Chondrocyte (in vitro differentiated cells): ENCODE measurements at places on chromosomes 16 and 17. TPM values are rescaled to one million over a fixed set of nuclear protein-coding genes. Genes with fewer than 3 reads are reported as not detected.
A peak's percentile ranks its signal among the peaks of the same experiment; 100 is the strongest.

PDE6G gene
- not detected in 3 replicates for total RNA-seq

- H3K4me1 ChIP-seq, result peaks cover 9% of the 10 kb centered on the region
- H3K36me3 ChIP-seq, result no peaks in the 10 kb centered on the region
- no peak overlapping the region for H3K27ac ChIP-seq
- H3K27me3 ChIP-seq, result no peaks in the 10 kb centered on the region
- no peak for DNase-seq
These were observed 132.0 kb downstream of the PMP22 start for GRCh38 chr17:15133143-15133542.

GRCh38 chr16:68718590-68718989 is 18.5 kb upstream of the CDH1 start:
- H3K27ac ChIP-seq, result no peak overlapping the region
- H3K4me1 ChIP-seq, result peaks cover 7% of the 10 kb centered on the region
- H3K36me3 ChIP-seq, result no peaks in the 10 kb centered on the region
- H3K27me3 ChIP-seq, result no peaks in the 10 kb centered on the region
- DNase-seq, result no peak

DNA sequence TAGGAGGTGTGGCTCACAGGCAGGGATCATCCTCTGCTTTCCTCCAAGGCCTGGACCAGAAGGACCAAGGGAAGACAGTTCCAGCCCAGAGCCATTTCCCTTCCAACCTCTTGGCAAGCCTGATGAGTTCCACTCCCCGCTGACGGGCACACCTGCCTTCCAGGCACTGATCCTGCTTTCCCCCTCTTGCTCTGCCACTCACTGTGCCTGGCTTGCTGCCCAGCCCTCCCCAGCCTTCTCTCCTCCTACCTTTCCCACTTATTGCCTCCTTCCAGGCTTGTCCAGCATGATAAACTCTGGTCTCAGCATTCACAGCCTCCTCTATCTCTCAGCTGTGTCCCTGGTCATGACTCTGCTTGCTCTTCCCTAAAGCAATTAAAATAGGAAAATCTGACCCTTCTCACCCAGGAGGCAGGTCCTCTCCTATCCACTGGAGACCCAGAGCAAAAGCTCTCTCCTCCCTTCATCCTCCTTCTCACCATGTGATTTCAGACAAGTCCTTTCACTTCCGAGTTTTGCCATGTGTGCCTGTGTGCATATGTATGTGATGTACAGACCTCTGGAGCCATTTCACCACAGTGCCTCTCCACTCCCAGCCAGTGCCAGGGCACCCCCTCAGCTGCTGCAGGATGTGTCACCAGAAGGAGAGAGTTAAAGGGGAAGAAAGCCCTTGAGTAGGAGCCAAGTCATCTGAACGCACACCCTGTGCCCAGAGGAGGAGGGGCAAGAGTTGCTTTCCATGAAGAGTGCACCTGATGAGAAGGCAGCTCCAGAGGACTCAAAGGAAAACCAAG is 13.4 kb upstream of the TMEM170A start:
- no peak for DNase-seq
- no peak overlapping the region for H3K27ac ChIP-seq
- no peaks in the 10 kb centered on the region for H3K4me1 ChIP-seq
- H3K27me3 ChIP-seq, result no peaks in the 10 kb centered on the region
- no peak overlapping the region for H3K4me3 ChIP-seq

ADCY9 gene
- total RNA-seq, result 22.6 to 31.9 TPM (median 31.6 TPM) in 3 replicates

MT3 gene
- 0.77 TPM in 1 of 3 replicates, not detected in the others for total RNA-seq

DNA sequence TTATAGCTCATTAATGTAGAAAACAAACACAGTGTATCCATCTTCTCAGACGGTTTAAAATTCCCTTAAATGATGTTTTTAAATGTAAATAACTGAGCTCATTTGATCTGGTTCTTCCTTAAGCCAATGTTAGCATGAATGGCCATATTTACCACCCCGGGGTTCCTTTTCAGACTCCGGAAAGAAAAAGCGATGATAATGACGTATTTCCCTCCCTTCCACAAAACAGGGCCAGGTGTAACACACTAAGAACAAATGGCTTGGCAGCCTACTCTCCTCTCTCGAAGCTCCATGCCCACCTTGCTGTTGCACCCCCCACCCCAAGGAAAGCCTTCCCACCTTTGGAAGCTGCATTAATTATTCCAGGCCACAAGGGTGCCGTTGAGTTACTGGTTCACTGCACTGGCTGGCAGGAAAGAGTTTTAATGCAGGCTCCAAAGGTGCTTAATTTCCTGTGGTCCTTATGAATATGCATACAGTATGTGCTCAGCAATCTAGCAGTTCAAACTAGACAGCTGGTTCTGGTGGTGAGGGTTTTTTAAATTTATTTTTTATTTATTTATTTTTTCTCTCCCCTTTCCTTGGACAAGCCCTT is 378.9 kb downstream of the WWOX start:
- no peaks in the 10 kb centered on the region for H3K36me3 ChIP-seq
- H3K27me3 ChIP-seq, result no peaks in the 10 kb centered on the region
- H3K4me3 ChIP-seq, result no peak overlapping the region
- DNase-seq, result no peak
- no peak overlapping the region for H3K27ac ChIP-seq

- peak overlapping the region; percentile 3 for H3K27ac ChIP-seq
- no peaks in the 10 kb centered on the region for H3K27me3 ChIP-seq
- no peak overlapping the region for H3K4me3 ChIP-seq
- DNase-seq, result no peak
- peaks cover 37% of the 10 kb centered on the region for H3K4me1 ChIP-seq
These were observed 14.0 kb upstream of the TMEM94 start for GRCh38 chr17:75442168-75443103.

GRCh38 chr17:50272711-50273653 is 1.3 kb upstream of the TMEM92 start:
- H3K36me3 ChIP-seq, result no peaks in the 10 kb centered on the region
- peak overlapping the region; percentile 98 for H3K27ac ChIP-seq
- peak; percentile 94 for DNase-seq

GRCh38 chr17:40070709-40071312 is 8.0 kb downstream of the THRA start:
- H3K4me3 ChIP-seq, result peak overlapping the region; percentile 6
- peaks cover 94% of the 10 kb centered on the region for H3K4me1 ChIP-seq
- no peak for DNase-seq
- peak overlapping the region; percentile 68 for H3K27ac ChIP-seq

MSLN gene
- total RNA-seq, result 0.41 TPM in 1 of 3 replicates, not detected in the others

GRCh38 chr16:19780321-19780720 is 62.2 kb downstream of the IQCK start:
- H3K36me3 ChIP-seq, result no peaks in the 10 kb centered on the region
- DNase-seq, result no peak
- no peak overlapping the region for H3K27ac ChIP-seq
- no peaks in the 10 kb centered on the region for H3K27me3 ChIP-seq
- no peaks in the 10 kb centered on the region for H3K4me1 ChIP-seq
- no peak overlapping the region for H3K4me3 ChIP-seq

ST6GALNAC1 gene
- not detected in 3 replicates for total RNA-seq

GRCh38 chr17:46862949-46863348 is 11.6 kb downstream of the WNT9B start:
- H3K36me3 ChIP-seq, result no peaks in the 10 kb centered on the region
- H3K27me3 ChIP-seq, result no peaks in the 10 kb centered on the region
- no peak overlapping the region for H3K27ac ChIP-seq
- DNase-seq, result no peak

BAIAP3 gene
- total RNA-seq, result 0.36 to 1.7 TPM (median 1.5 TPM) in 3 replicates

HOXB2 gene
- total RNA-seq, result 0.72 TPM in 2 of 3 replicates, not detected in the other

- DNase-seq, result no peak
- no peak overlapping the region for H3K27ac ChIP-seq
- H3K36me3 ChIP-seq, result peaks cover 1% of the 10 kb centered on the region
- H3K27me3 ChIP-seq, result no peaks in the 10 kb centered on the region
- H3K4me1 ChIP-seq, result peaks cover 17% of the 10 kb centered on the region
These were observed 138.4 kb downstream of the WWOX start for GRCh38 chr16:78237841-78238240.

- H3K4me3 ChIP-seq, result no peak overlapping the region
- H3K27ac ChIP-seq, result peak overlapping the region; percentile 57
- peaks cover 13% of the 10 kb centered on the region for H3K4me1 ChIP-seq
- no peaks in the 10 kb centered on the region for H3K27me3 ChIP-seq
These were observed 51.7 kb downstream of the ZNF778 start for GRCh38 chr16:89268987-89269735.

NDUFAF8 gene
- 36.1 to 58.9 TPM (median 39.7 TPM) in 3 replicates for total RNA-seq

- no peaks in the 10 kb centered on the region for H3K27me3 ChIP-seq
- no peak overlapping the region for H3K27ac ChIP-seq
- no peaks in the 10 kb centered on the region for H3K4me1 ChIP-seq
- no peak overlapping the region for H3K4me3 ChIP-seq
These were observed 16.0 kb upstream of the APPBP2 start for GRCh38 chr17:60542071-60542470.

RHBDL3 gene
- 0.10 to 0.27 TPM (median 0.25 TPM) in 3 replicates for total RNA-seq

- H3K4me3 ChIP-seq, result no peak overlapping the region
- H3K27ac ChIP-seq, result no peak overlapping the region
- no peaks in the 10 kb centered on the region for H3K27me3 ChIP-seq
- peaks cover 2% of the 10 kb centered on the region for H3K36me3 ChIP-seq
These were observed 29.0 kb downstream of the KDM8 start for GRCh38 chr16:27232061-27232900.

DNA sequence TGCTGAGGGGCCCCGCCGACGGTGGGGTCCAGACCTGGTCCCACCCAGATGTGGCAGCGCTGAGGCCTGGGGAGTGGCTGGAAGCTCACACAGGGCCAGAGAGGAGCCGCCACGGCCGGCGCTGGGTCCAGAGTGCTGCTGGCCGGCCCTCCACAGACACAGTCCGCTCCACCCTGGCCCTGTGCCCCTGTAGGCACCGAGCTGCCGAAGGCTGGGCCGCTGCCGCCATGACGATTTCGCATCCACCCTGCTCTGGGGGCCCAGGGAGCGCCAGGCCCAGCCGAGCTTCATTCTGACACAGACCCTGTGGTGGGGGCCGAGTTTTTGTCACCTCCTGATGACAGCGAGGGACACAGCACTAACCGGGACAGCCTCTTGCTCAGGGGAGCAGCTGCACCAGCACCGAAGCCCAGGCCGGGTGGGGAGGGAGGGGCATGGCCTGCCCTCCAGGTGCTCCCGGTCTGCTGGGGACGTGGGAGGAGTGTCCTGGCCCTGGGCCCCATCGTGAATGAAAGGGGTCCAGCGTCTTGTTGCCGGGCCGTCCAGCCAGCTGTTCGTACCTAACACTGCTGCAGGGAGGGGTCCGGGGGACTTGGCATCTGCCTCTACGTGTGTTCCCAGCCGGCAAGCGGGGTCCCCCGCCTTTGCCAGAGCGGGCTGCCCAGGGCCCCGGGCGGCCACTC is 27.1 kb upstream of the SSTR5 start:
- DNase-seq, result no peak
- H3K27ac ChIP-seq, result no peak overlapping the region
- H3K27me3 ChIP-seq, result no peaks in the 10 kb centered on the region

GRCh38 chr17:55612691-55613141 is 101.5 kb upstream of the SMIM36 start:
- H3K27me3 ChIP-seq, result no peaks in the 10 kb centered on the region
- no peak overlapping the region for H3K27ac ChIP-seq
- H3K4me3 ChIP-seq, result no peak overlapping the region
- H3K4me1 ChIP-seq, result no peaks in the 10 kb centered on the region
- DNase-seq, result no peak

MYH13 gene
- not detected in 3 replicates for total RNA-seq

- no peaks in the 10 kb centered on the region for H3K36me3 ChIP-seq
- H3K4me3 ChIP-seq, result no peak overlapping the region
- peak; percentile 92 for DNase-seq
- H3K4me1 ChIP-seq, result peaks cover 8% of the 10 kb centered on the region
- peak overlapping the region; percentile 41 for H3K27ac ChIP-seq
- H3K27me3 ChIP-seq, result peaks cover 4% of the 10 kb centered on the region
These were observed 31.3 kb upstream of the ANKRD40CL start for GRCh38 chr17:50798424-50799288.

GRCh38 chr17:57868910-57869616 is 19.2 kb upstream of the MRPS23 start:
- peaks cover 26% of the 10 kb centered on the region for H3K36me3 ChIP-seq
- no peak for DNase-seq
- peak overlapping the region; percentile 72 for H3K27ac ChIP-seq
- peak overlapping the region; percentile 6 for H3K4me3 ChIP-seq
- peaks cover 45% of the 10 kb centered on the region for H3K4me1 ChIP-seq

- H3K27me3 ChIP-seq, result peaks cover 8% of the 10 kb centered on the region
- H3K27ac ChIP-seq, result no peak overlapping the region
- no peaks in the 10 kb centered on the region for H3K36me3 ChIP-seq
- DNase-seq, result no peak
These were observed 325.8 kb upstream of the CCL2 start for GRCh38 chr17:33929181-33929724.

DNA sequence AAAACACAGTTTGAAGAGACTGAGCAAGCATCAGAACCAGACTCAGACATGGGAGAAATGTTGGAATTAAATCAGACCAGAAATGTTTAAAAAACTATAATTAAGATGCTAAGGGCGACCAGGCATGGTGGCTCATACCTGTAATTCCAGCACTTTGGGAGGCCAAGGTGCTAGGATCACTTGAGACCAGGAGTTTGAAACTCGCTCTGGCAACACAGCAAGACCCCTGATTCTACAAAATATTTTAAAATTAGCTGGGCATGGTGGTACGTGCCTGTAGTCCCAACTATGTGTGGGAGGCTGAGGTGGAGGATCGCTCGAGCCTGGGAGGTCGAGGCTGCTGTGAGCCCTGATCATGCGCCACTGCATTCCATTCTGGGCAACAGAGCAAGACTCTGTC is 160.3 kb downstream of the COPRS start:
- H3K27me3 ChIP-seq, result no peaks in the 10 kb centered on the region
- H3K4me3 ChIP-seq, result no peak overlapping the region
- no peak for DNase-seq

CACNG5 gene
- not detected in 3 replicates for total RNA-seq

DNA sequence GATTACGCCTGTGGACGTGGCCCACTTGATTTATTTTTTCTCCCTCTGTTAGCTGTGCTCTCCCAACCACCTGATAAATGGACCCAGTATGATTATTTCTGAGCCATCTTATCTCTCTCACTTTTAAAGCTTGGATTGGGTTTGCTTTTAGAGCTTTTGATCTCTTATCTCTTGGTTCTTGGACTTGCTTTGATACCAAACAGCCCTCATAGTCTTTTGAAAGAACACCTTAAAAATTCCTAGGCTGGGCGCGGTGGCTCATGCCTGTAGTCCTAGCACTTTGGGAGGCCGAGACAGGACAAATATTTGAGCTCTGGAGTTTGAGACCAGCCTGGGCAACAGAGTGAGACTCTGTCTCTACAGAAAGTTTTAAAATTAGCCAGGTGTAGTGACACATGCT is 25.8 kb downstream of the SMTNL2 start:
- DNase-seq, result no peak
- H3K4me3 ChIP-seq, result no peak overlapping the region
